Natural killer cell treated with Interleukin-12 subunit alpha and Interleukin-12 subunit beta and Interleukin-15 and Interleukin-18, amount 100 ng/mL, for 72 hours (primary cell): ENCODE measurements at places on chromosomes 1 and 21. TPM values are rescaled to one million over a fixed set of nuclear protein-coding genes. Genes with fewer than 3 reads are reported as not detected.

- H3K36me3 ChIP-seq, result no peaks in the 10 kb centered on the region
- no peak for DNase-seq
- no peak overlapping the region for H3K4me3 ChIP-seq
- H3K4me1 ChIP-seq, result no peaks in the 10 kb centered on the region
- H3K27ac ChIP-seq, result no peak overlapping the region
- no peaks in the 10 kb centered on the region for H3K27me3 ChIP-seq
Measured at GRCh38 chr21:17442165-17442564, 70.7 kb upstream of the CXADR start.

GRCh38 chr1:227939791-227940771 lies 7.7 kb downstream of the WNT9A start:
- H3K36me3 ChIP-seq, result no peaks in the 10 kb centered on the region
- H3K4me1 ChIP-seq, result peaks cover 15% of the 10 kb centered on the region
- H3K27me3 ChIP-seq, result peaks cover 14% of the 10 kb centered on the region
- H3K4me3 ChIP-seq, result no peak overlapping the region
- DNase-seq, result peak; percentile 54

- no peak overlapping the region for H3K4me3 ChIP-seq
- H3K4me1 ChIP-seq, result no peaks in the 10 kb centered on the region
- no peaks in the 10 kb centered on the region for H3K36me3 ChIP-seq
- peaks cover 29% of the 10 kb centered on the region for H3K27me3 ChIP-seq
Measured at GRCh38 chr1:209411491-209411929, 172.0 kb upstream of the CAMK1G start.

- no peak overlapping the region for H3K27ac ChIP-seq
- H3K36me3 ChIP-seq, result no peaks in the 10 kb centered on the region
- no peaks in the 10 kb centered on the region for H3K27me3 ChIP-seq
- H3K4me1 ChIP-seq, result no peaks in the 10 kb centered on the region
- H3K4me3 ChIP-seq, result no peak overlapping the region
Measured at GRCh38 chr1:97337250-97338030, 583.4 kb downstream of the DPYD start.

DNA sequence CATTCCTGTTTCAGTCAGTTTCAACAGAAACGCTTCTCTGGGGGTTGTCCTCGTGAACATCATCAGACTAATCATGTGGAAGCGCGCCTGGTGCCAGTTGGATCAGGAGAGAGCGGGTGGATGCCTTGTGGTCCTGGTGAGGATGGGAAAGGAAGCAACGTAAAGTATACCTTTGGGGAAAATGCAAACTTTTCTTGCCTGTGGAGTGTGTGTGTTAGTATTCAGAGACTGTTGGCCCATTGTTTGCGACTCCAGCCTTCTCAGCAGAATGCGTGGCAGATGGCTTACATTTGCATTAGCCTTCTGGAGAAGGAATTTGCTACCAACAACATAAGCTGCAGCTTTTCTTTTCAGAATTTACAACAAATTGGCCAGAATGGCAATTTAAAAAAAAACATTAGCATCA lies 173.9 kb downstream of the RWDD3 start:
- H3K27me3 ChIP-seq, result no peaks in the 10 kb centered on the region
- no peaks in the 10 kb centered on the region for H3K4me1 ChIP-seq
- no peak overlapping the region for H3K27ac ChIP-seq
- no peak overlapping the region for H3K4me3 ChIP-seq

Gene LCE2C
- total RNA-seq, result not detected

DNA sequence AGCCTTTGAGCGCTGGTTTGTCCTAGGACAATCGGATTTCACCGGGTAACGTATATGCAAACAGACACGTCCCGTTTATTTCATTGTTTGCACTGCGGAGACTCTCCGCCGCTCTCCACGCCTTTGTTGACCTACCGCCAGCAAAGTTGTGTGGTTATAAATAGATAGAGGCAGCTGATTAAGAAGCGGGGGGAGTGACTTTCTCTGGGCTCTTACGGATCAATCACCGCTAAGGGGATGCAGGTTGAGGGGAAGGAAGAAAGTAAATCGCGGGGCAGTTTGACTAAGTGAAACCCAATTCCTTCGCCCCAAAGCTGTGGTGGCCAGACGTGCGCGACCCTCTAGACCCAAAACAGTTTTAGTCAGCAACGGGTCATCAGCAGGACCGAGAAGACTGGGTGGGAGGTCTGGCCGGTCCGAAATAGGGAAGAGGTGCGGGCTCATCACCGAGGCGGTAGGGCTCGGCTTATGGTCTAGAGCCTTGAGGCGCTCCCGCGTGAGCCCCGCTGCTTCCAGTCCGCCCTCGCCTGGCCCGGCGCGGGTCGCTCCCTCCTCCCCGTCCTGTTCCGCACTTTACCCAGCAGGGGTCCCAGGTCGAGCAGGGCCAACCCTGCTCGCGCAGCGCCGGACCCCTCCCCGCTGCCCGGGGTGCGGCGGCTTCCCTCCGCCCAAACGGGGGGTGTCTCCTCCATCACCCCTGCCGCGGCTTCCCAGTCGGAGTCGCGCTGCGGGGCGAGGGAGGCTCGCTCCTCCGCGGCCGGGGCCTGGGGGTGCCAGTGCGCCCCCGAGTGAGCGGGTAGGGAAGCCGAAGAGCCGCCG lies 120.8 kb upstream of the RRP15 start:
- H3K27me3 ChIP-seq, result peaks cover 29% of the 10 kb centered on the region
- peak overlapping the region; percentile 76 for H3K4me3 ChIP-seq
- DNase-seq, result no peak

- no peaks in the 10 kb centered on the region for H3K36me3 ChIP-seq
- no peaks in the 10 kb centered on the region for H3K27me3 ChIP-seq
- no peak overlapping the region for H3K4me3 ChIP-seq
- DNase-seq, result no peak
- no peaks in the 10 kb centered on the region for H3K4me1 ChIP-seq
Measured at GRCh38 chr1:209266590-209267205, 316.8 kb upstream of the CAMK1G start.

Gene IGSF5
- total RNA-seq, result not detected

- no peak for DNase-seq
- H3K27ac ChIP-seq, result no peak overlapping the region
- no peak overlapping the region for H3K4me3 ChIP-seq
- no peaks in the 10 kb centered on the region for H3K4me1 ChIP-seq
Measured at GRCh38 chr1:171188388-171189266, 3.5 kb downstream of the FMO2 start.

- peak; percentile 41 for DNase-seq
- H3K36me3 ChIP-seq, result no peaks in the 10 kb centered on the region
- no peaks in the 10 kb centered on the region for H3K27me3 ChIP-seq
- H3K4me3 ChIP-seq, result no peak overlapping the region
Measured at GRCh38 chr1:234858722-234859121, 248.7 kb upstream of the IRF2BP2 start.

Gene COL6A2
- 4.2 TPM for total RNA-seq

DNA sequence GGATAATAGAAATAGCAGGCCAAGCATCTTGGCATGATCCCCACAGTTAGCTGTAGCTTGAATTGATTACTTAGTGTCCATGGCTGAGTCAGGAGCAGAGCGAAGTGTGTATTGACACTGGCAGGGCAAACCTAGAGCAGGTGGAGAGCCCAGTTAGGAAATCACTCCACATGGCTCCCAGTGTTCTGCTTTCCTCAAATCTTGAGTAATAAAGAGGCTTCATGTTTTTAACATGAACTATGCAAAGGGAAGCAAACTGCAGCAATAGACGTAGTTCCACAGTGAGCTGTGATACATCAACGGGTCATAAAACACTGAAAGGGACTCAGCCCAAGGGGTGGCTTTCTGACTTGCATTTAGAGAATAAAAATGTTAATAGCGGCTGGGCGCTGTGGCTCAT lies 28.9 kb downstream of the RHEX start:
- peaks cover 2% of the 10 kb centered on the region for H3K27me3 ChIP-seq
- DNase-seq, result no peak
- peaks cover 6% of the 10 kb centered on the region for H3K4me1 ChIP-seq
- no peak overlapping the region for H3K27ac ChIP-seq

Gene NT5C1A
- total RNA-seq, result 4.1 TPM

GRCh38 chr1:58726581-58726980 lies 26.7 kb upstream of the MYSM1 start:
- no peaks in the 10 kb centered on the region for H3K36me3 ChIP-seq
- no peak for DNase-seq
- no peak overlapping the region for H3K27ac ChIP-seq
- H3K4me3 ChIP-seq, result peak overlapping the region; percentile 44
- H3K27me3 ChIP-seq, result no peaks in the 10 kb centered on the region

GRCh38 chr1:29415861-29416260 lies 179.5 kb downstream of the PTPRU start:
- DNase-seq, result no peak
- H3K36me3 ChIP-seq, result no peaks in the 10 kb centered on the region
- H3K4me3 ChIP-seq, result no peak overlapping the region
- H3K4me1 ChIP-seq, result no peaks in the 10 kb centered on the region
